ENCODE measurements at places on chromosomes 3 and 15.

GRCh38 chr3:16511681-16512434 is 1.6 kb downstream of the RFTN1 start:
- no peak for DNase-seq

- no peak for DNase-seq
Observed at GRCh38 chr3:57983734-57984518, 24.3 kb upstream of the FLNB start.

DNA sequence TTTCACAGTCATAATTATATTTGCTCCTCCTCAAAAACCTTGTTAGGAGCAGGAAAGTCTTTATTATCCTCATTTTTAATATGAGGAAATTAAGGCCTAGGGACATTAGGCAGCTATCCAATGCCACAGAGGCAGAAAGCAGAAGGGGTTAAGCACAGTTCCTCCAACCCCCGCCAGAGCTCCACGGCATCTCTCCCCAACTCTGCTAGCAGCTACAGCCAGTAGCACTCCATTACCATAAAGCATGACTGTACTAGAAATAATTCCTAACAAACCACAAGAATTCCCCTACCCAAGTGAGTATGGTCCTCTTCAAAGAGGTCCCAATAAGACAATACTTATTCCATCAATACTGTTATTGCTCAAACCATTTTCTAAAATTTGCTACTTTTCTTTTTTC is 9.8 kb downstream of the HEG1 start:
- no peak for DNase-seq

DNA sequence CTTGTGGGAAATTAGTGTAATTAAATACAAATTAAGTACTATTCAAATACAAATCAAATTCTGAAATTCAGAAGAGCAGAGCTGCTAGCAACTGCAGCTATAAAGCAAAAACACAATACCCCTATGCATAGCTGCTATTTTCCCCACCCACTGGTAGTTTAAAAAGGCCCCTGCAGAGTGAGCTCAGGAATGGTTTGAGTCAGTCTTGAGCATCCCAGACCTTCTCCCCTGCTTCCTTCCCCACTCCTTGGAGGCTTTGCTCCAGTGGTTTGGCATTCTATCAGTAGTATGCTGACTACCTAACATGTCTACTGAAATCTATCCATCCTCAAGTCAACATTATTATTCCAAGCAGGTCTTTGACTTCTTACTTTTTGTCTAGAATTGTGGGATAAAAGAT is 53.0 kb downstream of the EFHB start:
- DNase-seq = no peak
